NCI-H1417 (cell line): ENCODE measurements at places on chromosomes 11 and 22.

GRCh38 chr11:68146010-68146540 lies 24.9 kb upstream of the CHKA start:
- DNase-seq: no peak

GRCh38 chr11:117875382-117876058 lies 938 bp downstream of the FXYD6 start:
- peak; percentile 91 for DNase-seq

DNA sequence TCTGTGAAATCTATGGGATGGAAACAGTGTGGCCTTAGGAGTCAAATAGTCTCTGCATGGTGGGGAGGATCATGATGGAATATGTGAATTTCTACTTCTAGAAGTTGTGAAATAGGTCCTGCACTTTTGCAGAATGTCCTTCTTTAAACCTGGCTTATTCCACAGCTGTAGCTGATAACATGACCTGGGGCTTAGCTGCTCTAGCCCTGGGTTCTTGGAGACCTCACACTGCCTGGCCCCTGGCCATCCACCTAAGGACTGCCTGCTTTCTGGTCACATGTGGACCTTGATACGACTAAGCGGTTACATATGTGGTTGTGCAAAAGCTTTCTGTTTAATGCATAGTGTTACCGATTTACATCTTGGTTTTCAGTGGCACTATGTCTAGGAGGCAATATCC lies 88.2 kb downstream of the SWAP70 start:
- DNase-seq: no peak

DNA sequence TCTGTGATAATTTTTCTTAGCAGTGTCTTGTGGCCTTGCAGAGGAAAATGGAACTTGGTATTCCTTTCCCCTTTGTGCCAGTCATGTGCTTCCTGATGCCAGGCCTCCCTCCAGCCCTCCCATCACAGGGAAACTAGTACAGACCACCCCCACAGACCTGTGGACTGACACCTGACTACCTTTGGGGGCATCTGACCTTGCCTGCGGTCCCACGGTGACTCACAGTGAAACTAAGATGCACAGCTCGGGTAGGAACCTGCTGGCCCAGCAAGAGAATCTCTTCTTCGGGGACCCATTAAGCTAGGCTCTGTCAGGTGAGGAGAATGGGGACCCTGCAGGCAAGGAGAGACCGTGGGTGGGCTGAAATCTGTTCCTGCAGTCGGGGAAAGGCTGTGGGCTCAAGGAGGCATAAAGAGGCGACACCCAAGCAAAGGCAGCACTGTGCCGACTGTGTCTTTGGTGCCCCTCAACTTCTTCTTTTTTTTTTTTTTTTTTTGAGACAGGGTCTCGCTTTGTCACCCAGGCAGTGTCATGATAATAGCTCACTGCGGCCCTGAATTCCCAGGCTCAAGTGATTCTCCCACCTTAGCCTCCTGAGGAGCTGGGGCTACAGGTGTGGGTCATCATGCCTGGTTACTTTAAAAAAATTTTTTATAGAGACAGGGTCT lies 20.8 kb upstream of the PEX26 start:
- DNase-seq: peak; percentile 22

- no peak for DNase-seq
Observed at GRCh38 chr22:42177891-42178336, 47.3 kb upstream of the CYP2D6 start.

GRCh38 chr22:42151924-42152635 lies 21.5 kb upstream of the CYP2D6 start:
- DNase-seq: no peak

DNA sequence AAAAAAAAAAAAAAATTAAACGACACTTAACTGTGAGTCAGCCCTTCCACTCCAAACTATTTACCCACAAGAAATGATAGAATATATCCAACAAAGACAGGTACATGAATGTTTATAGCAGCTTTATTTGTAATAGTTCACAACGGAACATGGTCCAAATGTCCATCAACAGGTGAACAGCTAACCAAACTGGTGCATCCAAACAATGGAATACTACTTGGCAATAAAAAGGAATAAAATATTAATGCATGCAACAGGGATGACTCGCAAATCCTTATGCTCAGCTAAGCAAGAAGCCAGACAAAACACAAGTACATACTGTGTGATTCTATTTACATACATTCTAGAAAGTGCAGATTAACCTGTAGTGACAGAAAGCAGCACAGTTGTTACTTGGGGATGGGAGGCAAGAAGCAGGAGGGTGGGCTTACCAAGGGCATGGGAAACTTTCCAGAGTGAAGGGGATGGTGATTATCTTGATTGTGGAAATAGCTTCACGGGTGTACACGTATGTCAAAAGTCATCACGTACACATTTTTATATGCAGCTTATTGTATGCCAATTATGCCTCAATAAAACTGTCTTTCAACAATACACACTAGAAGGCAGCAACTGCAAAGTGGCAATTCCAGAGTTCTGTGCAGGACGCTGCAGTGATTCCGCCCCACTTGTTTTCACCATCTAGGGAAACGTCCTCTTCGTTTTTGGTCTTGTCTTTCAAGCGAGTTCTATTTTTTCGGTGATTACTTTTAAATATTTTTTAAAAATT lies 6.7 kb upstream of the SF1 start:
- no peak for DNase-seq

- no peak for DNase-seq
Observed at GRCh38 chr11:62644220-62644619, 2.2 kb downstream of the GANAB start.

DNA sequence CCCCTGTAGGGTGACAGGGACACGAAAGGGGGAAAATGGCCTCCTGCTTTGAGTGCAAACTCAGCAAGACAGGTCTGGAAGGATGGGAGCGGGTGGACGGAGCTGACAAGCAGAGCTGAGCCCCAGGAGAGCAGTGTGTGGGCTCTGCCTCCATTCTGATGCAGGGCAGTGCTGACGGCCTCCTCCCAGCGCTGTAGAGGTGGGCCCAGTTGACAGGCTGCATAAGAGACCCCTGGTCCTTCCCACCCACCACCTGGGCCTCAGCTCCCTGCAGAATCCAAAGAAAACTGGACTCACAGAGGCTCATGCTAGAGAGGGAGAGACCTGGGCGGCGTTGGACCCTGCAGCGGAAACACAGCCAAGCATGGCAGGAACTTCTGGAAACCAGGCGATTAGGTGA lies 1113.4 kb downstream of the BRD1 start:
- no peak for DNase-seq

DNA sequence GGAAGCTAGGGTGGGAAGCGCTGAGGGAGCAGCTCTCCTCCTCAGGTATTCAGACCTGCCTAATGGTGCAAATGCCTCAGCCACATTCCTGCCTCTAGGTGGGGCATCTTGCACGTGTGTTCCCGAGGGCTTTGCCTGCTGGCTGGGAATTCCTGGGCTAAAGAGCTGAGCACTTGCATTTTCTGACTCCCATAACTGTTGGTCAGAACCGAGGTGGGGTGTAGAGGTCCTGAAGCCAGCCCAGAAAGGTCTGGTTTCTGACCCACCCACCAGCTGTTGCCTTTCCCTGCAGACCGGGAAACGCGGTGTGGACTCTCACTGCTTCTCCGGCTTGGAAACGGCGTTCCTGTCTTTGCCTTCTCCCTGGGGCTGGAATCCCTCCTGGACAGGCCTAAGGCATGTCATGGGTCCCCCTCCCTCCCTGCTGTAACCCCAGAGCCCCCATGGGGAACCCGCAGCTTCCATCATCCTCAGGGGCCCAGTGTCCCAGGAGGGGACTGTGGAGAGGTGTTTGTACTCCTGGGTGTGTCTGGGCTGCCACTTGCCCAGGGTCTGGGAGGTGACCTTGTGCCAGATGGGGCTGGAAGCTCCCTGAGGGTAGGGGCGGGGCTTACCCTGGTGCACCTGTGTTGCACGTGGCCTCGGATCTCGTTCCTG lies 24.0 kb upstream of the SMIM38 start:
- DNase-seq: no peak

- peak; percentile 92 for DNase-seq
Observed at GRCh38 chr11:78079232-78080083, at the start of gene NDUFC2. TSS of gene NDUFC2 (minus strand) at chr11:78079862. CDS start at chr11:78079744, 118 bp downstream.

GRCh38 chr11:65036931-65037330 lies 4.1 kb upstream of the SAC3D1 start:
- no peak for DNase-seq
